T-helper 2 cell (primary cell): ENCODE measurements at places on chromosomes 13 and 19.

DNA sequence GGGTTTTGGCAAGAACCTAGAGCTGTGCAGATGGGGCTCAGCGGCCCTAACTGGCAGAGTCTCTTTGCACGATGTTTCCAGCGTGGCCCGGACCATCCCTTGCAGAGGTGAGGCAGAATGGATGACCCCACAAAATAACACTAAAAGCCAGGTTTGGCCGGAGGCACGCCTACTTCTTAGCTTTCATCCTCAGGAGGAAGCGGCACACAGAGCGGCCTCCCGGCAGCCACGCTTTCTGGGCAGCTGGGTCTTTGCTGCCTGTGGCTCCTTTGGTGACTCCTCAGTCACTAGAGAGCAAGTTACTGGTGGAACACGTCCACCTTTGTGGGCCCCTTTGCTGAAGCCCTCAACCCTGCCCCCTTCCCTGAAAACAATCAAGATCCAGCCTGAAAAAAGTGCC is 25.2 kb downstream of the TEX29 start:
- no peak for DNase-seq

DNA sequence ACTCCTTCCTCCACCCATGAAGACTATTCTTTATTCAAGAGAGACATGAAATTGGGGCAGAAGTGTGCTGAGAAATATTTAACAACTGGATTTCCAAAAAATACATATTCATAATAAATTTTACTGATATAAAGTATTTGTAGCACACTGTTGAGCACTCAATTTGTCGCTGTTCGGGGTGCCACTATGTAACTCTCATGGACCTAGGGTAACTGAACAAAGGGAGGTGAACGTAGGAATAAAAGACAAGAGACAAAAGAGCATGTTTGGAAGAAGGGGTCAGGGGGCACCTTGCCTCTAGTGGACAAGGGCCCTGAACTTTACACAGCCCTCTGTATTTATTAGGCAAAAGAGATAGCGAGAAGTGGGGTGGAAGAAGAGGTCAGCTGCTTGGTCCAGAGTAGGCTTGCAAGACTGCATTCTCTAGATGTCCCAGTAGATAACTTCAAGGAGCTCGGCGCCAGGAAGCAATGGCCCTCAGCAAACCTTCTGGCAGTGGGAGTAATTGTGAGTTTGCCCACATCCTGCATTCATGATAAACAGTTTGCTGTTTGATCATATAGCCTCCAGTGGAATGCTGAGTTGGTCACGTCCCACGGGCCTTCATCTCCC is 4.5 kb upstream of the ZNF175 start:
- no peak for DNase-seq

DNA sequence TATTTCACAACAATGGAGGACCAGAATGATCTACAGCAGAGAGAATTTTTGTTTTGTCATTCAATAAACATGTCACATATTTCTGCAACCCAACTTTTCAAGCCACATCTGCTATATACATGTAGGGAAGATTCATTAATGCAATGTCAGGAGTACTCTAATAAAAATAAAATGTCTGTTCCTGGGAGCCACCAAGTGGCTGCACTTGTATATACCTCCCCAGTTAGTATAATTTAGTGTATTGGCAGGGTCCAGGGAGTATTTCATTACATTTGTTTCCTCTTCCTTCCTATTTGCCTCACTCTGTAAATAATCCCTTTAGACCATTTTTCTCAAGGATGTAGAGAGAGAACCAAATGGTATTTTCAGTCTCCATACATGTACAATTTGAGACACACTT is 1169.0 kb downstream of the DIAPH3 start:
- no peak for DNase-seq

DNA sequence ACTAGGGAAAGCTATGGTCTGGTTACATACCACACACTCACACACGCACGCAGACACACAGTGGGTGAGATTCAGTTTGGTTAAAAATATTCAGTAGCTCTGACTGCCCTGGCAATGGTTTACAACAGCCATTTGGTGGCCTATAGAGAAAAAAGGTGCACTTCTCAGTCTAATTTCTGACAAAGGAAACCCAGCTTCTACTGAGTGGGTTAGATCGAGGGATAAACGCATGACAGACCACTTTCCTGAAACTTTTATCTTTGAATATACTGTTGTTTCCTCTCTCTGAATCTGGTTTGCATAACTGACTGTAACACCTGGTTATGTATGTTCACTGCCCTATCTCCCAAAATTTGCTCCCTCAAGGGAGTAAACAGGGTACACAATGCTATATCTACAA is 2.5 kb downstream of the LIG4 start:
- no peak for DNase-seq

GRCh38 chr13:27973961-27974662 is 5.0 kb upstream of the CDX2 start:
- no peak for DNase-seq

- DNase-seq, result no peak
These were observed 43.6 kb upstream of the MTIF3 start for GRCh38 chr13:27493981-27494380.

GRCh38 chr13:106528718-106529414 is 6.6 kb downstream of the EFNB2 start:
- no peak for DNase-seq
